ENCODE measurements at places on chromosomes 1 and 21.

GRCh38 chr1:30145723-30146303 lies 577.6 kb downstream of the MATN1 start:
- no peak for DNase-seq

DNA sequence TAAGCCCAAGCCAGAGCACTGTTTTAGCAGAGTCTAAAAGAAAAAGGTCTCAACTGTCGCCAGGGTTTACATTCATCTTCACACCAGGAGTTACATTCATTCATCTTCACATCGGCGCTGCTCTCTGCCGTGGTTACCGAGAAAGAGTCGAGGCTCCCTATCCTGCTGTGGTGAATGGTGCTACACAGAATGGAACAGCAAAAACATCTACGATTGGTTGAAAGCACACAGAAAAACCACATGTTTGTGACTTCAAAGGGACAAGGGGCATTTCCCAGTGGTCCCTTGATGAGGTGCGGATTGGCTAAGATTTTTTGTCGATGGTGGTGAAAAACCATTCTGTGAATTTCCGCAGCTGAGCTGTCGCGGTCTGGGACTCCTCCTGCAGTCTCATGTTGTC lies 231.1 kb downstream of the SIPA1L2 start:
- DNase-seq: no peak

DNA sequence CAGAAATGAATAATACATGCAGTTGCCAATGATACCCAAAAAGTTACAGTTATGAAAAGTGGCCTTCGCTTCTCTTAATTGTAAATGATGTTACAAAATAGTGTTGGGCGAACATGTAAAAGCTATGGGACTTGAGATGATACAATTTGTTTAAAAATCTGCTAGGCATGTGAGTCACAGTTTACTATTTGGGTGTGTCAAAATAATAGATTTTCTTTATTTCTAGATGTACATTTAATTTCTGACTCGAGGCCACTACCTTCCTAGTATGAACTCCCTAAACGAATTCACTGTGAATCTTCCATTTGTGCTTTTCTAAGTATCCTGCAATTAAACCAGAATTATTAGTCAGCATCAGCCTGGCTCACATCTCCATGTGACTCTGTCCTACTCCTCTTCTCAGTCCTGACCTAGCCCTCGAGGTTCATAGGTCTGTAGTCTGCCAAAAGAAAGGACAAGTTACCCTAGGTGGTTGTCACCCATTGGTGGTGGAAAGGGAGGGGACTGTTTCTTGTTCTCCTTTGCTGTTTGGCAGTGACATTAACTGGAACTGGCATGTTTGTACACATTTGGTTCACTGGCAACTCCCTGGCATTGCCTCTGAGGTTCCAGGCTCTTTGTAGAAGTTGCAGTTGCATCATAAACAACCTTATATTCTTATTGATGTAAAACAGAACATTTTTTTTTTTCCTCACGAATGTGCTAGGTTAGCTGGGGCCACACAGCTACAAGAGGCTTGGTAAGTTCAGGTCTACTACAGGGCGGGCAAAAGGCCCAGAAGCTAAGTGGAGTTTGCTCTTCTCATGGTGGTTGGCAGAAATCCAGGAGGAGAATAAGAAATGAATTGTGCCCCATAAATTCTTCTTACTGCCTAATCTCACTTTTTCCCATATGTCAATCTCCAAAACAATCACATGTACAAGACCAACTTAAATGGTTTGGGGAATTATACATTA lies 746.5 kb upstream of the ADAMTS5 start:
- DNase-seq: no peak

DNA sequence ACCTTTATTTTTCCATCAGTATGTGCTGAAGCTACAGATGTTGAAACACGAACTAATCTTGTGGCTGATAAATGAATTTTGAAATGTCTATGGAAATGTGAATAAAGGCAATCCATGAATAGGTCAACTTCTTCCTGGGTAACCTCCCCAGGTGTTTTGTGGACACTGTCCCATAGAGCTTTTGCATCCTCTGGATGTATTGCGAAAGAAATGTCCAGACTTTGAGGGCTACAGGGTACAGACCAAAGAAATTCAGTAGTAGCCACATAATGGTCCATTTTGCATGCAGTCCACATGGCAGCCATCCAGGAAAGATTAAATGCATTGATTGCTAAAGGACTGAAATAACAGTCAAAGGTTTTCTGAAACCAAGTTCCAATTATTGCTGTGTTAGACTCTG lies 21.5 kb upstream of the DARS2 start:
- no peak for DNase-seq

- DNase-seq: no peak
Measured at GRCh38 chr1:25255706-25256577, 8.7 kb upstream of the RSRP1 start.

DNA sequence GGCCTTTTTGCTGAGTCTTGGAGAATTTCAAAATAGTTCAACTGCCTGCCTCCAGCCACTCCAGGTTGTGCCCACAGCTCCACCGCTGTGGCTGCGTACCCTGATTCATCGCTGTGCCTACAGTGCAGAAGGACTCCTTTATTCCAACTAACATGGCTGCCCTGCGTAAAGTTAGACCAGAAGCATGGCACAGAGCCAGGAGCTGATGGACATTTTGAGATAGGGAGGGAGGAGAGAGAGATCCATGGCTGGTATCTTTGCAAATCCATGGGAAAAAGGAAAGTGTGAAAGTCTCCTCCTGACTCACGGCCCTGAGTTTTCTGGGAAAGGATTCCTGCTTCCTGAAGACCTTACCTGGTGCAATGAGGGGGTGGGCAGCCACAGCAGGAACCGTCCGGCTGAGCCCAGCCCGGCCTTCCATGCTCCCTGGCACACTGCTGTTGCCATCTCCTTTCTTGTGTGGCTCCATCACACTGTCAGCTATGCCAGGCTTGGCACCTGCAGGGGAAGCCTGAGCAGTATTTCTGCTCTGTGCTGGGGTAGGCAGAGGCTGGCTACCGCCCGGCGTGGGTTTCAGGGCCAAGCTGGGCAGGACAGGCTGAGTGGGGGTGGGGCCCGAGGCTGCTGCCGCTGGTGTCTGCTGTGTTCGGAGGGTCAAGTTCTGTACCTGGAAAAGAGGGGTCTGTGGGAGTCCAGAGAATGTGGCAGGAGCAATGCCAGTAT lies 46.0 kb upstream of the A3GALT2 start:
- DNase-seq: no peak

DNA sequence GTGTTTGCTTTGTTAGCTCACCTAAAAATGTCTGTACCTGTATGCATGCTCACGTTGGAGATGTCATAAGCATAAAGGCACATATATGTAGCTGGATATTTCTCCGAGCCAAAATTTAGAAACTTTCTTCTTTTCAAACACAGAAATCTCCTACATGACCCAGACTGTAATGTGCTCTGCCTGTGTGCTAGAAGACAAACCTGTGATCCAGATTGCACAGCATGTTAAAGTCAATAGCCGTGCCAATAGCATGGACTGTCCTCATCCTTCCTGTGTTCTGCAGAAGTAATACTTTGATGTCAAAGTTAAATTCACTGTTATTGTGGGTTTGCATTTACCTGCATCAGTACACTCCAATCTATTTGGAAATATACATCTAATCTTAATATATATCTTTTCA lies 346.2 kb upstream of the ZRANB2 start:
- DNase-seq: no peak

DNA sequence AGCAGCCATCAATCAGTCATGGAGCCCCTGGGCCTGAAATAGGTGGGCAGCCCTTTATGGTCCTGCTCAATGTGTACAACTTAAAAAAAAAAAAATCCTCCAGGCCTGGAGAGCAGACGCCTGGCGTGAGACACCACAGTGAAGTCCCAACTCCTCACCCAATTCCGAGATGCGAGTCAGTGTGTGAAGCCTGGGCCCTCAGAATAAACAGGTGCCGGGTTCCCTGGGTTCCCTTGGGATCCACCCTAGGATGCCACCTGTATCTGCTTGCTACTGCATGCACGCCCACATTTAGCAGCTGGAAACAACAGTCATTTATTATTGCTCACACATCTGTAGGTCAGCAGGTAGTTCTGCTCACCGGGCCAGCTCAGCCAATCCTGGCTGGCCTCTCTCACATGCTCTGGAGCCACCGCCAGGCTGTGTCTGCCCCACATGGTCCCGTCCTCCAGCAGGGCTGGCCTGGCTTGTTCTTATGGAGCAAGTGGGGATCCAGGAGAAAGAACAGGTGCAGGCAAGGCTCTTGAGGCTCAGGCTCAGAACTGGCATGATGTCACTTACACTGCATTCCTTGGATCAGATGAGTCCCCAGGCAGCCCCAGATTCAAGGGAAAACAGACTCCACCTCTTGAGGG lies 172.7 kb downstream of the NPHP4 start:
- DNase-seq: no peak

- DNase-seq: no peak
Measured at GRCh38 chr1:82704393-82704792, 903.7 kb downstream of the ADGRL2 start.

DNA sequence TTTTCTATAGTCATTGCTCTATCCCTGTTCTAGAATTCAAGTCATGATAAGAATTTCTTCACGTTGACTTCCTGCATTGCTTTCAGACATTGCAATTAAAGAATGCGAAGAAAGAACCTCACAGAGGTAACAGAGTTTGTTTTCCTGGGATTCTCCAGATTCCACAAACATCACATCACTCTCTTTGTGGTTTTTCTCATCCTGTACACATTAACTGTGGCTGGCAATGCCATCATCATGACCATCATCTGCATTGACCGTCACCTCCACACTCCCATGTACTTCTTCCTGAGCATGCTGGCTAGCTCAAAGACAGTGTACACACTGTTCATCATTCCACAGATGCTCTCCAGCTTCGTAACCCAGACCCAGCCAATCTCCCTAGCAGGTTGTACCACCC lies 10.6 kb downstream of the APCS start:
- no peak for DNase-seq
